ENCODE measurements at places on chromosomes 12 and 14. TPM values are rescaled to one million over a fixed set of nuclear protein-coding genes. Genes with fewer than 3 reads are reported as not detected.

HPD gene
- 393 TPM for polyA plus RNA-seq

DLK1 gene
- polyA plus RNA-seq, result 0.17 TPM

SLC6A15 gene
- not detected for polyA plus RNA-seq

ANKRD33 gene
- not detected for polyA plus RNA-seq

SIRT4 gene
- polyA plus RNA-seq, result 8.1 TPM

PTPRO gene
- polyA plus RNA-seq, result 44.0 TPM

CLEC1A gene
- polyA plus RNA-seq, result 5.3 TPM

LRCOL1 gene
- polyA plus RNA-seq, result 1.0 TPM

CCDC175 gene
- polyA plus RNA-seq, result not detected

INHBE gene
- polyA plus RNA-seq, result 0.30 TPM

INHBC gene
- not detected for polyA plus RNA-seq

MYRFL gene
- 1.6 TPM for polyA plus RNA-seq

NEUROD4 gene
- not detected for polyA plus RNA-seq

ITGA7 gene
- 26.2 TPM for polyA plus RNA-seq

SLCO1B1 gene
- polyA plus RNA-seq, result not detected

WNT5B gene
- polyA plus RNA-seq, result 3.4 TPM

GZMB gene
- 0.86 TPM for polyA plus RNA-seq

CCDC38 gene
- polyA plus RNA-seq, result not detected

FBLN5 gene
- 75.2 TPM for polyA plus RNA-seq

Measured in kidney (tissue), 22 donors.